ENCODE measurements at places on chromosomes 2 and 18. TPM values are rescaled to one million over a fixed set of nuclear protein-coding genes. Genes with fewer than 3 reads are reported as not detected.

GRCh38 chr2:198880986-198881385, 576.8 kb downstream of the SATB2 start:
- no peak overlapping the region for H3K4me3 ChIP-seq
- DNase-seq: no peak
- no peak overlapping the region for H3K27ac ChIP-seq
- H3K4me1 ChIP-seq: no peaks in the 10 kb centered on the region

GRCh38 chr2:176583607-176584006, 314.4 kb downstream of the MTX2 start:
- no peaks in the 10 kb centered on the region for H3K36me3 ChIP-seq
- H3K4me3 ChIP-seq: no peak overlapping the region
- H3K4me1 ChIP-seq: no peaks in the 10 kb centered on the region
- H3K27ac ChIP-seq: no peak overlapping the region

Gene RAB17
- not detected for total RNA-seq

- no peak overlapping the region for H3K4me3 ChIP-seq
- DNase-seq: no peak
- H3K27me3 ChIP-seq: no peaks in the 10 kb centered on the region
- H3K27ac ChIP-seq: no peak overlapping the region
- no peaks in the 10 kb centered on the region for H3K4me1 ChIP-seq
- H3K36me3 ChIP-seq: peaks cover 9% of the 10 kb centered on the region
Measured at GRCh38 chr2:144143294-144144151, 376.4 kb downstream of the ZEB2 start.

DNA sequence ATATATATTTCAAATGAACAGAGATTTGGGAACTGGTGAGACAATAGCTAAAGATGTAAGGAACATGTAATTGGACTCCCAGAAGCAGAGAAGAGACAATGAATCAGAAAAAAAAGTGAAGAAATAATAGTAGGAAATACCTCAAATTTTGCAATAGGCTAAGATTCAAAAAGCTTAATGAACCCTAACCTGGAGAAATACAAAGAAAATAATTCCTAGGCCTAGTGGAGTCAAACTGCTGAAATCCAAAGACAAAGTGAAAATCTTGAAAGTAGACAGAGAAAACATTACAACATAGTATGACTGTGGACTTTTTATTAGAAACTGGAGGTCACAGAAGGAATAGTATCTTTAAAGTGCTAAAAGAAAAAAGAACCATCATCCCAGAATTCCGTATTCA, 76.7 kb downstream of the LAMA3 start:
- no peak overlapping the region for H3K4me3 ChIP-seq
- no peaks in the 10 kb centered on the region for H3K4me1 ChIP-seq
- no peak for DNase-seq
- H3K27ac ChIP-seq: no peak overlapping the region

Gene HOXD12
- total RNA-seq: not detected

DNA sequence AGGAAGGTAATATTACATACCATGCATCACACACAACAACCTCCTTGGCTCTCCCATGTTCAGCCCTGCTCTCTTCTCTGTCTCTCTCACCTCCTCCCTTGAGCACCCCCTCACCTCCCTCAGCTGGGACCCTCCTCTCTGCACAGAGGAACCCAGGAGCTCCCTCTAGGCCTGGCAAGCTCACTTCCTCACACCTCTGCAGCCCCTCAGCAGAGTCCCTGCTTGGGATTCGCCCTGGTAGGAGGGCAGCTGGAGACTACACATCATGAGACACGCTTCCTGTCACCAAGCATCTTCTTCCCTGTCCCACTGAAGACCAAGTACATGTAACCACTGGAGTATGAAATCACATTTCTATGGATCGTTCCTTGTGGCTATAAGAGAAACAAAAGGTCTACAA, 51.0 kb downstream of the ADD2 start:
- no peaks in the 10 kb centered on the region for H3K4me1 ChIP-seq
- no peak overlapping the region for H3K4me3 ChIP-seq
- DNase-seq: no peak
- H3K36me3 ChIP-seq: no peaks in the 10 kb centered on the region
- no peaks in the 10 kb centered on the region for H3K27me3 ChIP-seq
- no peak overlapping the region for H3K27ac ChIP-seq

- no peaks in the 10 kb centered on the region for H3K36me3 ChIP-seq
- no peak overlapping the region for H3K4me3 ChIP-seq
- H3K4me1 ChIP-seq: no peaks in the 10 kb centered on the region
- no peaks in the 10 kb centered on the region for H3K27me3 ChIP-seq
- H3K27ac ChIP-seq: no peak overlapping the region
Measured at GRCh38 chr2:54377901-54378493, 78.1 kb upstream of the SPTBN1 start.

- H3K36me3 ChIP-seq: peaks cover 79% of the 10 kb centered on the region
- H3K27me3 ChIP-seq: no peaks in the 10 kb centered on the region
- H3K4me1 ChIP-seq: peaks cover 24% of the 10 kb centered on the region
- H3K4me3 ChIP-seq: no peak overlapping the region
- no peak overlapping the region for H3K27ac ChIP-seq
Measured at GRCh38 chr2:196153480-196153879, 17.9 kb downstream of the STK17B start.

Gene ARHGEF4
- not detected for total RNA-seq

Gene CHRND
- total RNA-seq: not detected

Gene DAPL1
- total RNA-seq: not detected

Gene MTCL1
- 1.5 TPM for total RNA-seq

Gene CEBPZOS
- total RNA-seq: 30.9 TPM

Gene VWC2L
- not detected for total RNA-seq

Gene ZNF385B
- not detected for total RNA-seq

DNA sequence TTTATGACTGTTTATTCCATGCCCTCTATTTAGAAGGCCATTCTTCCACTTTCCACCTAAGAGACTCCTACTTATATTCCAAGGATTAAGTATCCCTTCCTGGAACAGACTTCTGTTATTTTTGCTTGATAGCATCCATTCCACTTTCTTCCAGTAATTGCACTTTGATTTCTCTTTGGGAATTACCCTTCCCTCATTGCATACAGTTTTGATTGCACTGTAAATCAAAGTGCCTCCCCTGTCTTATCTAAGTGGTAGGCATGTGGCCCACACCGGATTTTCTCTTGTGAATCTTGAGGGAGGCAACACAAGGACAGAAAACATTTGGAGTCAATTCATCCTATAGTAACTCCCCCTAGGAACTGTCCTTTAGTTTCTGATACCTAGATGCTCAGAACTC, 120.4 kb downstream of the PDE11A start:
- H3K27me3 ChIP-seq: no peaks in the 10 kb centered on the region
- no peak for DNase-seq
- H3K4me3 ChIP-seq: no peak overlapping the region
- no peak overlapping the region for H3K27ac ChIP-seq
- H3K4me1 ChIP-seq: no peaks in the 10 kb centered on the region

- DNase-seq: no peak
- peaks cover 36% of the 10 kb centered on the region for H3K36me3 ChIP-seq
- no peak overlapping the region for H3K27ac ChIP-seq
- no peaks in the 10 kb centered on the region for H3K4me1 ChIP-seq
- H3K27me3 ChIP-seq: no peaks in the 10 kb centered on the region
Measured at GRCh38 chr2:17680119-17680518, 73.5 kb downstream of the SMC6 start.

Gene RHBDD1
- 33.7 TPM for total RNA-seq

Gene ERFE
- 4.8 TPM for total RNA-seq

DNA sequence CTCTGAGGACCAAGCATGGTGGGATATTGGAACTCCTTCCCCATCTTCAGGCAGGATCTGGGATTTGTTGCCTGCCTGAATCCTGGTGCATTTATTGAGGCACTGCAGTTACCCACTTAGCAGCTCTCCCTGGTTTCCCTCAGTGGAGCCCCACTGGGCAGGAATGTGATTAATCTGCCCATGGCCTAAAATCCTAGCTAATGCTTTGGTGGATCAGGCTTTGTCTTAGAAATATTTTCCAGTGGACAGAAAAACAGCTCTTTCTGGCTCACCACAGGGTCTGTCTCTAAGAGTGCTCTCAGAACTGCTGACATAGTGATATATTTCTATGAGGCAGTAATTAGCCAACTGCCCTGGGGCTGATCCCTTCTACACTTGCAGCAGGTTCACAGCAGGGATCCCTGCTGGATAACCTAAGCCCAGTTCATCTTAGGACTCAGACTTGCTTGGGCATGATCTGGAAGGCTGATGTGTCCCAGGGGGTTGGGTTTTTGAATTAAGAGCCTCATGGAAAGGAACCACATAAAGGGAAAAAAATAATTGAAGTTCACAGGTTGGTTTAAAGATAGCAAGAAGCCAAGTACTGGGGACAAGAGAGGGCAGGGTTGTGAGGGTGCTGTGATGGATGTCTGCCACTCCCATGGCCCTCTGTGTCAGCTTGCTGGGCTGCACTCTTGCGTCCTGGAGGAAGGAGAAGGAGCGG, 44.3 kb upstream of the ZDBF2 start:
- no peaks in the 10 kb centered on the region for H3K27me3 ChIP-seq
- H3K4me1 ChIP-seq: no peaks in the 10 kb centered on the region
- DNase-seq: no peak
- H3K4me3 ChIP-seq: no peak overlapping the region
- no peaks in the 10 kb centered on the region for H3K36me3 ChIP-seq
- no peak overlapping the region for H3K27ac ChIP-seq

Gene TXNDC2
- total RNA-seq: not detected

GRCh38 chr2:28586867-28587266, 91.0 kb downstream of the PLB1 start:
- H3K27ac ChIP-seq: no peak overlapping the region
- peaks cover 23% of the 10 kb centered on the region for H3K4me1 ChIP-seq
- no peak overlapping the region for H3K4me3 ChIP-seq
- H3K27me3 ChIP-seq: no peaks in the 10 kb centered on the region

Gene POTEI
- not detected for total RNA-seq

DNA sequence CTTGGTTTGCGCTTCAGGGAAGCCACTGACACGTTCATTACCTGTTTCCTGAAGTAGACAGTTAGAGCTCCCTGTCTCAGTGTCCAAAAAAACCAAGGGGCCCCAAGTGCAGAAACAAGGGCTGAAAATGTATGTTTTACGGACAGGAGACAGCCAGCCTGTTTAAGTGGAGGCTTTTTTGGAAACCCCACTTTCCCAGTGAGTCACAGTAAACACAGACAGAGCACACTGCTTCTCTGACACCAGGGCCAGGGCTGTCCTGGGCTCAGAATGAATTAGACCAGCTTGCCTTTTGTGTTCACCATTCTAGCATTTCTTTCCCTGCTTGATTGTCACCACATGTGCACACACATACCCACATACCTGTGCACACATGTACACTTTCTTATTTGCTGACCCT, 128.6 kb downstream of the SH3RF3 start:
- DNase-seq: no peak
- H3K4me3 ChIP-seq: no peak overlapping the region
- H3K27ac ChIP-seq: no peak overlapping the region
- H3K4me1 ChIP-seq: peaks cover 8% of the 10 kb centered on the region
- H3K36me3 ChIP-seq: no peaks in the 10 kb centered on the region
- no peaks in the 10 kb centered on the region for H3K27me3 ChIP-seq

GRCh38 chr2:18219676-18220075, 340.8 kb downstream of the RDH14 start:
- H3K4me3 ChIP-seq: no peak overlapping the region
- no peak overlapping the region for H3K27ac ChIP-seq
- DNase-seq: no peak
- no peaks in the 10 kb centered on the region for H3K27me3 ChIP-seq

DNA sequence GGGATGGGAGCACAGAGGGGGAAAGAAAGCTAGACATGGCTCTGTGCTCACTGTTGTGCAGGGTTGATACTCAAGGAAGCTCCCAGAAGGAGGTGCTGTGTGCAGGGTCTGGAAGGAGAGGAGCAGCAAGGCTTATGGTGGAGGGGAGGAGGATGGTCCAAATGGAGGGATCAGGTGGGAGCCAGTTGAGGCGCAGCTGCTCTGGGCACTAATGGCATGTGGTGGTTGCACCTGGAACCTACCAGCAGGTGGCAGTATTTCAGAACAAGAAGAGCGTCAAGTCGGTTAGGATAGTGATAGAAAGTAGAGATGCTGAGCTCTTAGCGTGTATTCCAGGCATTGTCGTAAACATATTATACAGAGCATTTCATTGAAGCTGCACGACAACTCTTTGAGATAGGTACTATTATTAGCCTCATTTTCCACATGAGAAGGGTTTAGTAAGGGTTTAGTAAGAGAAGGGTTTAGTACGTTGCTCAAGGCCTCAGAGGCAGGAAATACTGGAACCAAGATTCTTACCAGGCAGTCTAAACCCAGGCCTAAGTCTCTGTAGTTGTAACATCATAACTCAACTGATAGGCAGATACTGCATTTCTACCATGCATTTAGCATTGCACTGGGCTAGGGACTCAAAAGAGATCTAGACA, 223.7 kb downstream of the CYP26B1 start:
- no peaks in the 10 kb centered on the region for H3K36me3 ChIP-seq
- H3K27me3 ChIP-seq: no peaks in the 10 kb centered on the region
- no peak overlapping the region for H3K4me3 ChIP-seq
- DNase-seq: no peak
- no peak overlapping the region for H3K27ac ChIP-seq

Gene RESP18
- total RNA-seq: not detected

DNA sequence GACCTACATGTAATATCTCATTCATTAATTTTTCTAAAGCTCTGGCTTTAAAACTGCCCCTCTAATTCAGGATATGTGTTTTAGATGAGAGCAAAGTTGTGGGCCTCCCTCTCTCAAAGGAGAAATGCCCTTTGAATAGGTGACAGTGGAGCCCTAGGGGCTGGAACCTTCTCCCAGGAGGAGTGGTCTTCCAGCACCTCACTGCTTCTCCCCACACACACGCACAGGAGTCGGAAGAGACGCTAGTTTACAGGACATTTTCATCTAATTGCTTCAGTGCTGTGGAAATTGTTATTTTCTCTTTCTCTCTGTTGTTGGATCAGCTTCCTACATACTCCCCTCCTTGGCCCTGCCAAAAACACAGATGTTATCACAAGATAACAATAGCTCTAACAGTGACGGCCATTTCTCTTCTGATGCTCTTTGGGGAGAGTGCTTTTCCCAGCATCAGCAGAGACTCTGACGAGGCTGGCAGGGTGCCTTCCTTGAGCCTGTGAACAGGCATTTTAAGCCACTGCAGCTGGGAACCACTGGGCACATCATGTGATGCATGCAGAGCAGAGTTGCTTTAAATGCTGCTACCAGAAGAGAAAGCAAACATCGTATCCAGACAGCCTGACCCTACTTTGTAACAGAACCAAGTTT, 209.4 kb upstream of the SP5 start:
- DNase-seq: no peak
- no peak overlapping the region for H3K27ac ChIP-seq
- no peaks in the 10 kb centered on the region for H3K36me3 ChIP-seq

Gene FSIP2
- 0.95 TPM for total RNA-seq

Gene GBX2
- total RNA-seq: not detected

Gene CTNNA2
- total RNA-seq: not detected

GRCh38 chr2:116719836-116720235, 1094.7 kb upstream of the DDX18 start:
- no peak overlapping the region for H3K4me3 ChIP-seq
- H3K27me3 ChIP-seq: no peaks in the 10 kb centered on the region
- H3K27ac ChIP-seq: no peak overlapping the region
- DNase-seq: no peak
- H3K4me1 ChIP-seq: no peaks in the 10 kb centered on the region
